A375 (cell line): ENCODE measurements at places on chromosomes 2 and 18. TPM values are rescaled to one million over a fixed set of nuclear protein-coding genes. Genes with fewer than 3 reads are reported as not detected.

Gene SERPINB4
- total RNA-seq: not detected in 2 replicates

Gene NT5DC4
- not detected in 2 replicates for total RNA-seq

Gene DNAJB2
- 14.3 and 22.2 TPM in 2 replicates for total RNA-seq

Gene L3MBTL4
- 0.27 and 0.72 TPM in 2 replicates for total RNA-seq

Gene ITPRIPL1
- total RNA-seq: 10.1 and 11.2 TPM in 2 replicates

Gene C2orf78
- not detected in 2 replicates for total RNA-seq

Gene USP14
- total RNA-seq: 9.3 and 12.8 TPM in 2 replicates

Gene STK17B
- total RNA-seq: 8.1 and 8.5 TPM in 2 replicates
